ENCODE measurements at places on chromosomes 4 and X.

- no peaks in the 10 kb centered on the region for H3K36me3 ChIP-seq
- no peaks in the 10 kb centered on the region for H3K27me3 ChIP-seq
- no peak for DNase-seq
- no peak overlapping the region for H3K4me3 ChIP-seq
- no peaks in the 10 kb centered on the region for H3K4me1 ChIP-seq
These were observed 157.0 kb downstream of the FRAS1 start for GRCh38 chr4:78214078-78214477.

- no peaks in the 10 kb centered on the region for H3K27me3 ChIP-seq
- no peaks in the 10 kb centered on the region for H3K36me3 ChIP-seq
- H3K4me1 ChIP-seq: no peaks in the 10 kb centered on the region
These were observed 9.6 kb upstream of the TMSB4X start for GRCh38 chrX:12965131-12965940.

DNA sequence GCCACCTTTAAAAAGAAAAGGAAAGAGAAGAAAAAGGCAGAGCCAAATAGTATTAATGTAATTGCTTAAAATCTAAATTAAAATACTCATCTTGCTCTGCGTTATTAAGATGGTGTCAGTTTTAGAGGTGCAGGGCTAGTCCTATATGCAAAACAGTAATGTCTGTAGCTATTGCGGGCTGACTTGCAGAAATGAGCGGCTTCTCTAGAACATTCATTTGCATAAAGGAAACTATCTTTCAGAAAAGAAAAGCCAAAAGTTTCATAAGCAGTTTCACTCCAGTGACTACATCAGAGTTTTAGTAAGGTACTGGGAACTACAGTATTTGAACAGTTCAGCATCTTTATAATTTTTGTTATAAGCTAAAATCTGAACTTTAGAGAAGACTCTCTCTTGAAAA lies 6.0 kb downstream of the SMAD1 start:
- H3K36me3 ChIP-seq: no peaks in the 10 kb centered on the region
- H3K4me3 ChIP-seq: no peak overlapping the region
- no peaks in the 10 kb centered on the region for H3K27me3 ChIP-seq
- no peaks in the 10 kb centered on the region for H3K4me1 ChIP-seq
- DNase-seq: no peak
- no peak overlapping the region for H3K27ac ChIP-seq

GRCh38 chr4:165758086-165758485 lies 115.0 kb upstream of the TLL1 start:
- no peak overlapping the region for H3K27ac ChIP-seq
- no peak for DNase-seq
- no peak overlapping the region for H3K4me3 ChIP-seq
- H3K27me3 ChIP-seq: no peaks in the 10 kb centered on the region
- no peaks in the 10 kb centered on the region for H3K4me1 ChIP-seq
- no peaks in the 10 kb centered on the region for H3K36me3 ChIP-seq

- H3K27ac ChIP-seq: no peak overlapping the region
- H3K4me1 ChIP-seq: no peaks in the 10 kb centered on the region
- no peaks in the 10 kb centered on the region for H3K27me3 ChIP-seq
- H3K36me3 ChIP-seq: no peaks in the 10 kb centered on the region
- H3K4me3 ChIP-seq: no peak overlapping the region
These were observed 27.5 kb upstream of the PLS3 start for GRCh38 chrX:115533485-115533884.

GRCh38 chrX:107154787-107155620 lies 36.4 kb upstream of the RBM41 start:
- H3K27me3 ChIP-seq: no peaks in the 10 kb centered on the region
- no peaks in the 10 kb centered on the region for H3K4me1 ChIP-seq
- H3K4me3 ChIP-seq: no peak overlapping the region

DNA sequence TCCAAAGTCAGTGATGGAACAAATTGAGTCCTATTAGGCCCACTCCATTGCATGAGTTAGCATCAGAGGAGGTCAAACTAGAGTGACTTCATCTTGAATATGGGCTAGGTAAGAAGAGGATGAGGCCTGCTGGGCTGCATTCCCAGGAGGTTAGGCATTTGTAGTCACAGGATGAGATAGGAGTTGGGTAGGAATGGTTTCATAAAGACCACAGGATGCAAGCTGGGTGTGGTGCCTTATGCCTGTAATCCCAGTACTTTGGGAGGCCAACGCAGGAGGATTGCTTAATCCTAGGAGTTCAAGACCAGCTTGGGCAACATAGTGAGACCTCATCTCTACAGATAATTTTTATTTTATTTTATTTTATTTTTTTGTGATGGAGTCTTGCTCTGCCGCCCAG lies 26.8 kb downstream of the PDGFRA start:
- no peaks in the 10 kb centered on the region for H3K27me3 ChIP-seq
- DNase-seq: no peak
- H3K36me3 ChIP-seq: no peaks in the 10 kb centered on the region

DNA sequence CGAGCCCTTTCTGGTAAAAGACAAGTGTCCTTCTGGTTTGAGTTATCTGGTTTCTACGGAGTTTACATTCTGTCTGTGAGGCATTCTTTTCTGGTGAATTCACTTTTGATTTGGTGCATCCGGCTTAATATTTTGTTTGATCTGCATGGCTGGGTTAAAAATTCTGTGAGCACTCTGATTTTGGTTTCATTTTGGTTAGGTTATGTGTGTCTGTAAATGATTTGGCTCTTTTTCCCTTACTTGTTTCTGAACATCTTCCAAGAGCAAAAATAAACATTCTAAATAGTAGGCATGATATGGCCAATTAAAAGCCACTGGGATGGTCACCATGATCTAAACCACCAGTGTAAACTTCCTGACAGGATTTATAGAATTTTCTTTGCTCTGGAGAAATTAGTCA lies 85.7 kb upstream of the PTPN13 start:
- no peak overlapping the region for H3K27ac ChIP-seq
- H3K36me3 ChIP-seq: no peaks in the 10 kb centered on the region
- no peaks in the 10 kb centered on the region for H3K27me3 ChIP-seq
- H3K4me1 ChIP-seq: peaks cover 8% of the 10 kb centered on the region
- H3K4me3 ChIP-seq: no peak overlapping the region

DNA sequence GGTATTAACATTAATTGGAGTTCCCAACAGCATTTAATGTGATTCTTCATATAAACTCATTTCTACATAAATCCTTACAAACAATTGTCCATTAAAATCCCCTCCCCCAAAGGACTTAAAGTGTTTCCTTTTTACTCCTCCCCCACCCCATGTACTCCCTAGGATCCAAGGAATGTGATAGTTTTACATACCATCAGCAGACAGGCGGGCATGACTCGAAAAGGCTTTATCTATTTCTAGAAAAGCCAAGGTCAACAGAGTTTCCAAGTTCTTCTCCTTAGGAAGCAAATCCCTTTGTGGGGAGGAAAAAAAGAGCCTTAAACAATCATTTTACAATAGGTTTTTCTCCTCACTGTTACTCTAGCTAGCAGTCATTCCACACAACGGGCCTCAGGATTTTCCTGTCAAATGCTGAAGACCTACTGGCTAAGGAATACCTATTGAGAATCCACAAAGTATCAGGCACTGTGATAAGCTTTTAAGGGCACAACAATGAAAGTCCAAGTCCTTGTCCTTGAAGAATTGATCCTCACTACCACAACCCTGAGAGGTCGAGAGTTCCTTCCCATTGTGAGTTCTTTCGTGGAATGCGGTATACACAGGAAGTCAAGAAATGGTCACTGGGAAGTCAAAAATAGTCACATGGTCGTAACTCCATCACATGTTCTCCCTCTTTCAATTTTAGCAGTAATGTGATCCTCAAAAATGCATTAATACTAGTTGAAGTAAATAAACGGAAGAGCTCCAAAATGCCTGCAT lies 7.2 kb downstream of the PPM1K start:
- H3K4me1 ChIP-seq: peaks cover 12% of the 10 kb centered on the region
- peak; percentile 53 for DNase-seq
- peak overlapping the region; percentile 45 for H3K27ac ChIP-seq
- H3K27me3 ChIP-seq: no peaks in the 10 kb centered on the region
- no peak overlapping the region for H3K4me3 ChIP-seq

GRCh38 chr4:22014222-22014741 lies 65.7 kb upstream of the KCNIP4 start:
- no peak for DNase-seq
- H3K4me3 ChIP-seq: no peak overlapping the region
- no peaks in the 10 kb centered on the region for H3K36me3 ChIP-seq

GRCh38 chr4:94419549-94419948 lies 32.2 kb upstream of the PDLIM5 start:
- H3K4me1 ChIP-seq: no peaks in the 10 kb centered on the region
- no peaks in the 10 kb centered on the region for H3K36me3 ChIP-seq
- no peak overlapping the region for H3K4me3 ChIP-seq
- no peak for DNase-seq
- H3K27me3 ChIP-seq: no peaks in the 10 kb centered on the region

DNA sequence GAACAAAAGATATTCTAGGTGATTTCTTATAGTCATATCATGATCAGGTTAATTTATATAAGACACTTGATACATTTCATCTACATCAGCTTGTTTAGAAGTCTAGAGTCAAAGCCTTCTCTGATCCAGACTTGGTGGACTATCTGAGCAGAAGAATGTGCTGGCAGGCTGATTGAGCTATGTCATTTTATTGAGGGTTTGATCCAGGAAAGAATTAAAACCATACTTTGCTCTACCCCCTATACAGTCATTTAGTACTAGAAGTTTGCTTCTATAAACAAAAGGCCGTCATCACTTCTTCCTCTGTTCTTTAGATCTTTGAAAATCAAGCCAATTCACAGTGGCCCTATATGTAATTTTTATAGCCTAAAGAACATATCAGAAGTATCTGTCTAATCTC lies 173.1 kb upstream of the PITX2 start:
- no peak overlapping the region for H3K4me3 ChIP-seq
- no peak for DNase-seq
- no peak overlapping the region for H3K27ac ChIP-seq
- H3K4me1 ChIP-seq: no peaks in the 10 kb centered on the region
- H3K27me3 ChIP-seq: no peaks in the 10 kb centered on the region
- H3K36me3 ChIP-seq: no peaks in the 10 kb centered on the region

DNA sequence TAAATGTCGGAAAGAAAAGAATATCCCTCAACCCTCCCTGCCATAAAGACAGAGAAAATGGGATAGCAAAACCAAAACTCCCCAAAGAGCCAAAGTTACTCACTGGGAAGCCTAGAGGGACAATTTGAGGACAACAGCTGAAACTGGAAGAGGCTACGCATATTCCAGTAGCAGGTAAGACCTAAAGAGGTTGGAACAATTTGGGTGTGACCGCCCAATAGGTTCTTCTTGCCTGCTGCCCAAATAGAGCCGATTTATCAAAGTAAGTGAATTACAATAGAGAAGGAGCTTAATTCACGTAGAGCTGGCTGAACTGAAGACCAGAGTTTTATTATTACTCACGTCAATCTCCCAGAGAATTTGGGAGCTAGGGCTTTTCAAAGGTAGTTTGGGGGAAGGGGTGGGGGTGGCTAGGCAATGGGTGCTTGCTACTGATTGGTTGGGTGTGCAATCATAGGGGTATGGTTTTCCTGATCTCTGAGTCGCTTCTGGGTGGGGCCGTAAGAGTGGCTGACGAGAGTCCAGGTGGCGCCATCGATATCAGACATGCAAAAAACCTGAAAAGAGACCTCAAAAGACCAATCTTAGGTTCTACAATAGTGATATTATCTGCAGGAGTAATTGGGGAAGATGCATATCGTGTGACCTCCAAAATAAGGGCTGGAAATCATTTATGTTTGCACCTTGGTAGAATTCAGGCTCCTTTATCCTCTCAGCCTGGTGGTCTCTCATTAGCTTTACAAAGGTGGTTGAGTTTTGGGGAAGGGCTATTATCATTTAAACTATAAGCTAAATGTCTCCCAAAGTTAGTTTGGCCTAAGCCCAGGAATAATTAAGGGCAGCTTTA lies 39.0 kb upstream of the SLC7A3 start:
- DNase-seq: no peak
- H3K27me3 ChIP-seq: no peaks in the 10 kb centered on the region
- H3K4me3 ChIP-seq: no peak overlapping the region
- no peak overlapping the region for H3K27ac ChIP-seq
- H3K36me3 ChIP-seq: no peaks in the 10 kb centered on the region
- H3K4me1 ChIP-seq: no peaks in the 10 kb centered on the region

GRCh38 chr4:185318679-185319078 lies 77.0 kb downstream of the LRP2BP start:
- no peak overlapping the region for H3K27ac ChIP-seq
- no peaks in the 10 kb centered on the region for H3K27me3 ChIP-seq
- no peaks in the 10 kb centered on the region for H3K4me1 ChIP-seq
- H3K4me3 ChIP-seq: no peak overlapping the region
- DNase-seq: no peak

GRCh38 chr4:79232540-79232939 lies 93.3 kb downstream of the NAA11 start:
- H3K27me3 ChIP-seq: no peaks in the 10 kb centered on the region
- H3K4me3 ChIP-seq: no peak overlapping the region
- H3K27ac ChIP-seq: no peak overlapping the region
- no peak for DNase-seq

- H3K4me3 ChIP-seq: no peak overlapping the region
- H3K27me3 ChIP-seq: no peaks in the 10 kb centered on the region
- no peaks in the 10 kb centered on the region for H3K36me3 ChIP-seq
- no peaks in the 10 kb centered on the region for H3K4me1 ChIP-seq
These were observed 922.0 kb upstream of the PABPC4L start for GRCh38 chr4:135123632-135124031.

- H3K36me3 ChIP-seq: no peaks in the 10 kb centered on the region
- H3K4me3 ChIP-seq: no peak overlapping the region
- no peak for DNase-seq
- no peaks in the 10 kb centered on the region for H3K4me1 ChIP-seq
- no peaks in the 10 kb centered on the region for H3K27me3 ChIP-seq
These were observed 45.6 kb downstream of the RAP2C start for GRCh38 chrX:132173647-132174046.

GRCh38 chrX:153802513-153803045 lies 8.1 kb downstream of the SSR4 start:
- H3K4me1 ChIP-seq: no peaks in the 10 kb centered on the region
- no peak overlapping the region for H3K4me3 ChIP-seq
- H3K27me3 ChIP-seq: no peaks in the 10 kb centered on the region

DNA sequence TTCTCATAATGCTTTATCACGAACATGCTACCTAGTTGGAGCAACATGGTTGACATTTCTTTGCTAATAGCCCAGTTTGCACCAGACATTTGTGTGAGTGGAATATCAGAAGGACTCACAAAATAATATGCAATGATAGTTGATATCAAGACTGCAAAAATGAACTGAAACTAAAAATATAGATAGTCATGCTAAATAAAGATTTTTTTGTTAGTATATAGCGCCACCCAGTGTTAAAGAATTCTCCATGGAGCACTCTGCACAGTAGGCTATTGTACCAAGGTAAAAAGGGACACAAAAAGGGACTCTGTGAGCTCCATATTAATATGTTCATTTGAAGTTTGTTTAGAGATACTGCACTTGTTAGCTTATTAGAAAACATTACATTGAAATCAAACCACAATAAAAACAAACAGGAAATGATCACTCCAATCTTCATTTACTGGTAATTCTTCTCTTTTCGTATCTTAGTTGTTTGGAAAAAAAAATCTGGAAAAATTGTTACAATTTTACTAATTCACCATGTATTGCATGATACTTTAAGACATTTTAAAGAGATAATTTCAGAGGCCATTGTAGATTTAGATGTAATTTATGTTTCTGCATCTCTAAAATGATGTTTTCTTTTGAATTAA lies 1509.6 kb downstream of the ADGRL3 start:
- H3K36me3 ChIP-seq: no peaks in the 10 kb centered on the region
- peak; percentile 14 for DNase-seq
- no peaks in the 10 kb centered on the region for H3K27me3 ChIP-seq

Measured in testis (tissue), 5 donors.